ENCODE measurements at places on chromosomes 5 and 9.

DNA sequence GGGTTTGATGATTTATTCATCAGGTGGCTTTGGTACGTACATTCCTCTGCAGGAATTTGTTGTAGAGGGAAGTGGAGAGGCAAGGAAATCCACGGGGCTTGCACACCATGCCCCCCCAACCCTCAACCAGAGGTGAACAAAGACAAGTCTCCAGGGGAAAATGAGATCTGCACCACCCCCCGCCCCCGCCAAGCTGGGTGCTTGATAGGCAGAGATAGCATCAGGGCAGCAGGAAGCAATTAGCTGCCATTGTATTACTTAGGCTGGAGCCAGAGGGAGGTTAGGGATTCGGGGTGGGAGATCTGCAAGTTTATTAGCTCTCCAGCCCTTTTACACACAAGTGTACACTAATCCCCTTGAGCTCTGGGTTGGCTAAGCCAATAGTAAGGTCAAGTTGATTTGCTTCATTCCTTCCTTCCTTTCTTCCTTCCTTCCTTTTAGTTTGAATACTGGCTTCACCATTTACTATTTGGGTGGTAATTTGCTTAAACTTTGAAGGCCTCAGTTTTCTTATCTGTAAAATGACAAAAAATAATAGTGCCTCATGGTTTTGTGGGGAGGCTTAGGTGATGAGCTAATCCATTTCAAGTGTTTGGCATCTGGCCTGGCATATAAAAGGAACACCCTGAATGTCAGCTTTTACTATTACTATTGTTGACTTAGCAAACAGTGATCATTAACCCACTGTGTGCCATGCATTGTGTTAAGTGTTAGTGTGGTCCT lies 34.1 kb downstream of the SPRY4 start:
- DNase-seq = no peak

GRCh38 chr5:126516852-126517251 lies 78.2 kb downstream of the ALDH7A1 start:
- DNase-seq = no peak

GRCh38 chr9:127034691-127035090 lies 87.7 kb downstream of the ANGPTL2 start:
- DNase-seq = no peak

GRCh38 chr9:113223963-113224362 lies 2.6 kb downstream of the SLC31A1 start:
- DNase-seq = no peak

DNA sequence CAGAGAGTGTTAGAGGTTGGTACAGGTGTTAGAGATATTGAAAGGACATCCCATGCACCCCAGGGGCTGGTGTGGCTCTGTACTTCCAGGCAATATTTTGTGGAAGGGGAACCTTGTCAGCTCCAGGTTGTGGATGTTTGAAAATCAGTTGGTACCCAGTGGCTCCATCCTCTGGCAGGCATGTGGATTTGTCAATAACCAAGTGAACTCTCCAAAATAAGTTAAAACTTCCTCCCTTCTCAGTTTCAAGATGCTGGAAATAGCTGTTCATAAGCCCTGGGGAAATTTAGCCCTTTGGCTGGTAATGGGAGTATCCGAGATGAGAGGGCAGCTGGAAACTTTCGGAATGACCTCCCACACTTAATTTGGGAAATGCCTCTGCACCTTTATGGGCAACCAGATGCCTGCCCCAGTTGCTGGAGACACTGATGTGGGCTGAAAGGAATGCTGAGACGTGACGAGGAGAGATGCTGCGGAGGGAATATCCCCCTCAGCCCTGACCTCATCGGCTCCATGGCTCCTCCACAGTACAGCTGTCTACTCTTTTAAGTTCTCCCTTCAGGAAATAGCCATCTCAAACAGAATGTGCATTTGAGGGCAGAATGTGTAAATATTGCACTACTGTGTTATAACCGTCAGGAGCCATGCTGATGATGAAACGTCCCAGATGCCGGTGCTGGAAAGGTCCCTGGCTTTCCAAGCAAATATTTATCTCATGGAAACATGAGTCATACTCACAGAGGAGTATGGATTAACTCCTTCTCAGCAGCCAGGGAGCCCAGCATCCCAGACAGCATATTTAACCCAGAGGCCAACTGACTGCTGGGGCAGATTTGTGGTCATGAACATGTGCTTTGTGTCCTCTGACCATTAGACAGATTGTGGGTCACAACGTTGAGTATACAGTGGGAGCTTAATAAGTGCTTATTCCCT lies 29.5 kb downstream of the TGFBI start:
- peak; percentile 85 for DNase-seq

GRCh38 chr9:131279863-131280570 lies 3.7 kb upstream of the FAM78A start:
- no peak for DNase-seq

GRCh38 chr9:131382850-131383729 lies 10.8 kb upstream of the PRRC2B start:
- DNase-seq = no peak

DNA sequence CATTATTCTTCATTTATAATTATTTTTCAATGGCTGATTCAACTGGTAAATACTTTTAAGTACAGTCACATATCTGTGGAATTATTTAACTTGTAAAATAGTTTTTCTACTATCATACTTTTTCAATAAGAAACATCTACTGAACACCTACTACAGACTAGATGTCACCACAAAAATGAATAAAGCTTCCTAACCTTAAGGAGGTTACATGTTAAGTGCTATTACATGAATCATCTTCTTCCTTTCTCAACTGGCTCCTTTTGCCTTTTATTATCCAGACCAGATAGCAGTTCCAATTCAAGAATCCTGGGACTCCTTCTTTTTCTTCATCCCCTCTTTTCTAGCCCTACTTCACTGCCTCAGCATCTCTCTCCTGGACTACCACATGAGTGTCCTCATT lies 4.7 kb downstream of the PGGT1B start:
- no peak for DNase-seq

GRCh38 chr5:165309446-165309845 lies 1804.0 kb downstream of the MAT2B start:
- no peak for DNase-seq

- DNase-seq = no peak
Measured at GRCh38 chr5:177232761-177233160, 70.8 kb downstream of the RAB24 start.

DNA sequence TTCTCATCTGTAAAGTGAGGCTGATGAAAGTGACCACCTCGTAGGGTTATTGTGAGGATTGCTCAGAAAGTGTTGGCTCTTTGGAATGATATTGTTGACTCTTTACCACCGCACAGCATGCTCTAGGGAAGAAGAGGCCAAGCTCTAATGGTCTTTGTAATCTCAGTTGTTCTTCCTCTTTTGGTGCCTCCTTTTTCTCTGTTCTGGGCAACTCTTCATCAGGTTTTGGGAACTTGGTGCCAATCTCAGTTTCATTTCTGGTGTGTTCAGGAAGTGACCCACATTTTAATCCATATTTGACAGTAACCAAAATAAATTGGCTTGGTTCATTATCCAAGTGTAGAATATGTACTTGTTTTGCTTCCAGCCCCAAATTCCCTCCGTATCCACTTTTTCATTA lies 25.1 kb downstream of the ARHGAP26 start:
- DNase-seq = no peak

DNA sequence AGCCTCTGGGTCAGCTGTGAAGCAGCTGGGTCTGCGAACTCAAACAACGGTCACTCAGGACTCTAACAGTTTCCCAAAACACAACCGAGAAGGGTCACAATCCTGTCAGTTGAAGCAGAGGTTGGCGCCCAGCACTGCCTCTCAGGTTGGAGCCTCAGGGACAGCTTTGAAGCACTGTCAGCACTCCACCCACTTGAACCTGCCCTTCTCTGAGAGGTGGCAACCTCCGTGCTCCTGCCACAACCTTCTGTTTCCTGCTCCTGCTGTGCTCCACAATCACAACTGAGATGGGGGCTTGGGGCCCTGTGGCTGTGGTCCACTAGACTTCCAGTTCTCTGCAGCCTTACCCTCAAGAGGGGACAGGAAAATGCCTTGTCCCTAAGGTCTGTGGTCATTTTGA lies 21.7 kb upstream of the LCP2 start:
- no peak for DNase-seq

DNA sequence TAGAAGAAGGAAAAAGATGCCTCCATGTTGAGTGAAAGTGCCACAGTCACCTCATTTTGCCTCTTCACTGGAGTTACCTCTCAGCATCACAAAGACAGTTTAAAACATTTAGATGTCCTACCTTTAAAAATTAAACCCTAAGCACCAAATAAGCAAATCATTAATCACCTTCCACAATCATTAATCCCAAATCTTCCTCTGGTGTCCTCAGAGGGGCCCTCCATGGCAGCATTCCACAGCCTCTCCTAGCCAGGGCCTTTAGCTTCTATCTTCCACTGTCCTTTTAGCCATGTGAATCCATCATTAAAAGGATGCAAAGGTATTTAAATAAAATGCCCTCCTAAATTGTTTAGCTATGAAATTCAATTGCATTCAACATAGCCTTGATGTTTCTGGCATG lies 310.8 kb downstream of the PDE4D start:
- no peak for DNase-seq

DNA sequence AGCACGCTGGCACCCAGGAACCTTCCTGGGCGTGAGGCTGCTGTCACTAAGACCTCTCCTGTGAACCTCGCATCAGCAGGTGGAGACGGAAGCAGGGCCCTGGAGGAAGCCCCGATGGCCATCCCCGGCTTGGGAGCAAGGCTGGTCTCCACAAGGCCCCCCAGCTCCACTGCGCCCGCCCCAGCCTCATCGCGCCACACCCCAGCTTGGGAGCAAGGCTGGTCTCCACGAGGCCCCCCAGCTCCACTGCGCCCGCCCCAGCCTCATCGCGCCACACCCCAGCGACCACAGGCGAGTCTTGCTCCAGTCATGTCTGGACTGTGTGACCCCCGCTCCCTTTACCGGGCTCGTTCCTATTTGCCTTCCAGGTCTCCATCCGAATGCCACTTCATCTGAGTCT lies 11.0 kb downstream of the QSOX2 start:
- no peak for DNase-seq

- no peak for DNase-seq
Measured at GRCh38 chr9:133979273-133979920, 12.7 kb downstream of the VAV2 start.

DNA sequence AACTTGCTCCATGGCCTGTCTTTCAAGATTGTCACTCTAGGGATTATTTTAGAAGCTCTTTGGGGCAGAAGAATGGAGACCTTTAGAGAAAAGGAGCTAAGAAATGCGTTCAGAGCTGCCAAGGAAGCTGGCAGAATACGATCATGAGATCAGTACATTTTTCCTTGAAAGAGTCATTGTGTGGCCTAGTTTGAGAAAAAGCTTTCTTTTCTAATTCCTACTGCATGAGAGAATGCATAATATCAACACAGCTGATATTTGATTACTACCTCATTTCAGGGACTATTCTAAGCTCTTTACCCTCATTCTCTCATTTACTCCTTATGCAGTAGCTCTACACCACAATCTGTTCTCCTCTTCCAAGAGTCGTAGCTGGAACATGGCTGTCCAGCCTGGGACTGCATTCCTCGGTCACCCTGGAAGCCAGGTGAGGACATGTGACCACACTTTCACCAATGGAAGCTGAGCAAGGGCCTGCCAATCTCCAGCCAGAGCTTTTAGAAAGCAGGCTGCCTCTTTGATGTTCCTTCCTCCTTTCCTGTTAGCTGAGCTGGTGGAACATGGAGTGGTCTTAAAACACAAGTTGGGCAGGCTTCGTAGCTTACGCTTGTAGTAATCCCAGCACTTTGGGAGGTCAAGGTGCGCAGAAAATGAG lies 99.3 kb upstream of the LHFPL2 start:
- no peak for DNase-seq

DNA sequence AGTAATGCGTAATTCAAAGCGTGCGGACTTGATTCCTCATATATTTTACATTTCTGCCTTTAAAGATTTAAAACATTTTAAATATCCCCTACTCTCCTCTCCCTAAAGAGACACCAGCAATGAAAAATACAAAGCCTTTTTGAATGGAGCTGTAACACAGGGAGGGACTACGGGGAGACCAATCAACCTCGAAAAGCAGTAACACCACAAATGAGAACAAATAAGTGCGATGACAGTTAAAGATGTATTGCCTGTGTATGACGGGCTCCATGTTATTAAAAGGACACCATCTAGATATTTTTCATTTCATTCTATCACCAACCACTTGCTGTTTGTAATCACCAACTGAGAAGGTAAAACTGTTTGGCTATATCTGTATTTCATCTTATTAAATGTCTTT lies 230.3 kb upstream of the TBCA start:
- no peak for DNase-seq

GRCh38 chr9:34985311-34985899 lies 4.1 kb upstream of the DNAJB5 start:
- no peak for DNase-seq

GRCh38 chr5:2133936-2134335 lies 251.2 kb upstream of the IRX4 start:
- no peak for DNase-seq

DNA sequence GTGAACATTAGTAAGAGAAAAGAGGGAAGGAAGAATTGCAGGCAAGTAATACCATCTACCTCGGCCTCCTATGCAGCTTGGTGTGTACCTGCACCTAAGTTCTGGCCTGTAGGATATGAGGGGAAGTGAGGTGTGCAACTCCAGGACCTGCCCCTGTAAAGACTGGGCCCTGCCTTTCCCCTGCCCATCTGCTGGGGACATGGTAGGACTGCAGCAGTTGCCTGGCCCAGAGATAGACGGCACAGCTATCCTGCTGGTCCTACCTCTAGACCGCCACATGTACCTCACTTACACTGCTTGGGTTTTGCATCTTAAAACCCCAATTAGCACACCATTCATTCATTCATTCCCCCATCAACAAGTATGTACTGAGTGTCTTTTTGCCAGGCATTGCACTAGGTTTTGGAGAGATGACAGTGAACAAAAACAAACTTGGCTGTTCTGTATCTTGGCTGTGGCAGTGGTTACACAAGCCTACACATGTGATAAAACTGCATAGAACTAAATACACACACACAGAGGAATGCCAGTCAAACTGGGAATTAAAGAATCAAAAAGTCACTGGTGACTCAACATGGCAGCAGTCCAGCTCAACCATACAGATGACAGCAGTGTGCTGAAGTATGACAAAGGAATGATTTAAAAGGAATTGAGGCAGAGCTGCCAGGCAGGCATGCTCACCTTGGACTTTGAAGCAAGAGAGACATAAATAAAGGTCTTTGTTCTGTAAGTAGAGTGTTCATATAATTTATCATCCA lies 23.3 kb upstream of the MGAT1 start:
- no peak for DNase-seq

GRCh38 chr5:63959177-63959982 lies 2.9 kb downstream of the HTR1A start:
- no peak for DNase-seq

DNA sequence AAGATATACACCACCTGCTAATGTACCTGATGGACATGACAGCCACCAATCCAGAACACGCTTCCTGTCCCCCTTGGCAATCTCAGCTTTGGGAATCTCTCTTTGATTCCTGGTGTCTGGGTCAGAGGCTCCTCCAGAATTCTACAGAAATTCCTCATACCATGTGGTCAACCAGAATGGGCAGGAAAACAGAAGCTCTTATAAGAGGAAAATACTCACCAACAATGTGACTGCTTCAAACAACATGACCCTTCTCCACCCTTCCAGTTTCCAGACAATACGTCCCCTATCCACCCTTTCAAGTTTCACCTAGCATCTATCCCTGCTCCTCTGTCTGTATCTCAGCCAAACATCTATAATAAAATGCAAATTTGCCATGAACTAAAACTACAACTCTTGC lies 247.2 kb downstream of the DENND1A start:
- no peak for DNase-seq

- DNase-seq = no peak
Measured at GRCh38 chr9:134534661-134535080, 106.9 kb upstream of the COL5A1 start.
